ENCODE measurements at places on chromosomes 3 and 15.

GRCh38 chr15:70766597-70766996 is 3.2 kb upstream of the UACA start:
- DNase-seq = no peak

GRCh38 chr3:55629432-55629831 is 142.3 kb upstream of the WNT5A start:
- DNase-seq = no peak

DNA sequence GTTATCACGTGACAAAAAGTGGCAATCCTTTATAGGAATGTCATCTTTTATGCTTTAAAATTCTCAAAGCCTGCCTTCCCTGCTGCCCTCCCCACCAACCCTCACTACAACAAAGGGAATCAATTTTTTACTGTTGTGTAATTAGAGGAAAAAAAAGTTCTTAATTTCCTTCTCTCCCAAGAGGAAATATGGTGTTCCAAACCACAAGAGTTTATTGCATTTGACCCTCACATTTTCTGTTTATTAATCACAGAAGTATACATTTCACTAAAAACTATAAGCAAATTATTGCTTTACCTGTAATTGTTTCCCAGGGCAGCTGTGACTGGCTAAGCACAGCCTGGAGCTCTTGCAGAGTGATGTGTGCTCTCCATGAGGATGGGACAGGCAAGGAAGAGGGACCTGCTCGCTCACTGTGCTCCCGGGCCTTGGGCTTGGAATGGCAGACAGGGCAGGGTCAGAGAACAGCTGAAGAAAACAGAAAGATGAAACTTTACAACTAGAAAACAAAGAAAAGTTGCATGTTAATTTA is 31.3 kb upstream of the ATP10A start:
- DNase-seq = no peak

- DNase-seq = no peak
Observed at GRCh38 chr15:89513284-89513683, 16.9 kb upstream of the RHCG start.

GRCh38 chr3:72338082-72338941 is 509.9 kb downstream of the SHQ1 start:
- DNase-seq = peak; percentile 75

DNA sequence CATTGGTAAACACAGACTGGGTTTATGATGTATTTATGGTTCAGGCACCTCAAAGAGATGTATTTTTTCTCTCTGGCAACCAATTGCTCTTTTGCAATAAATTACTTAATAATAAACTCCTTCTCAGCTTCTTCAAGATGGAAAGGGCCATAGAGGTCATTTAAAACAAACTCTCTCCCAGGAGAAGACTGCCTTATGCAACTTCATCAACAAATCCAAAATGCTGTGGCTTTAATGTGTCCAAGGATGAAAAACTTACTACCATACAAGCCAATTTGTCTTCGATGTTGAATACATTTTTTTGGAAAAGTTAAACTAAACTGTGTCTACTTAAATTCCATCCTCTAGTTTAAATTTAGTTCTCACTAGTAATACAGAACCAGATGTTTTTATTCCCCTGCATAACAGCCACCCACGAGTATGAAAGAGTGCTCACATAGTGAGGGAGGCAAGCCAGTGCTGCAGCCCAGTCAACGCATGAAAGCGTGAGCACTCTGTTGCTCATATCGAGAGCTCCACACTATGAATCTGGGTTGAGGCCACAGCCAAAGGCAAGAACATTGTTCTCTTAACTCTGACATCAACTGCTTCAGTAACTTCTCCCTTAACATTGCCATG is 761.3 kb upstream of the GRM7 start:
- no peak for DNase-seq

GRCh38 chr3:197889204-197889930 is 60.6 kb upstream of the RPL35A start:
- no peak for DNase-seq

DNA sequence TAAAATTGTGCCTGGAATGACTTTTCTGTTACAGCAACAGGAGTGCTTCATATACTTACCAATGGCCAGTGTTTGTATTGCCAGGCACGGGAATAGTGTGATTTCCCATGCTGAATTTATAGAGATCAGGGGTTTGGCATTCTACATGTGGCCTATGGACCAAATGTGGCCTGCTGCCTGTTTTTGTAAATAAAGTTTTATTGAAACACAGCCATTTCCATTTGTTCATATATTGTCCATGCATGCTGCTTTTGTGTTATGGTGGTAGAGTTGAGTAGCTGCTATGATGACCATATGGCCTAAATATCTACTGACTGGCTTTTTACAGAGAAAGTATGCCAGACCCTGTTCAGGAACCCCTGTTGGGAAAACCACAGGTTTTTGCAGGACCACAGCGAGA is 55.6 kb downstream of the SLCO3A1 start:
- no peak for DNase-seq

- DNase-seq = no peak
Observed at GRCh38 chr3:38207254-38208003, 42.1 kb downstream of the OXSR1 start.

GRCh38 chr3:143119974-143120715 is 574 bp downstream of the CHST2 start:
- DNase-seq = peak; percentile 33

- DNase-seq = no peak
Observed at GRCh38 chr3:177960014-177960413, 576.2 kb upstream of the KCNMB2 start.

GRCh38 chr3:187986514-187986934 is 167.4 kb upstream of the LPP start:
- DNase-seq = peak; percentile 71

DNA sequence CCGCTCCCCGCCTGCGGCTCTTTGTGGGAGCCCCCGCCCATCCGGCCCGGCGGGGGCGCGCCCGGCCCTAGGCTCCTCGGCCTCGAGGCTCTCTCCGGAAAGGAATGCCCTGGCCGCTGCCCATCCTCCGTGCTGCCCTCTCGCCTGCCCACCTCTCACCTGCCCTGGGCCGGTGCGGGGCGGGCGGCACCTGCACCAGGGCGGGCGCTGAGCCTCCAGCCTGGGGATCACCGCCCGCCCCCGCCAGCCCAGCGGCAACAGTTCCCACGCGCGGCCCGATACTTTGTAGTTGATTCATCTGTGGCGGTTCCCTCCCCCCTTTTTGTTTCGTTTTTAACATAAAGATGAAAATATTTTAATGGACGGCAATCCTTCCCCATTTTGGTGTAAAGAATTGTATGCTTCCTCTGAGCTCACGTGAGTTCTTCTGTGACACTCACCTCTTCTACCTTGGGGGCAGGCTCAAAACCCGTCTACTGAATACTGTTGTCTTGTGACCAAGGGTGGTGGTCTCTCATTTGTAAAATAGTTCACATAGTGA is 1.9 kb downstream of the KLF13 start:
- DNase-seq = peak; percentile 87

DNA sequence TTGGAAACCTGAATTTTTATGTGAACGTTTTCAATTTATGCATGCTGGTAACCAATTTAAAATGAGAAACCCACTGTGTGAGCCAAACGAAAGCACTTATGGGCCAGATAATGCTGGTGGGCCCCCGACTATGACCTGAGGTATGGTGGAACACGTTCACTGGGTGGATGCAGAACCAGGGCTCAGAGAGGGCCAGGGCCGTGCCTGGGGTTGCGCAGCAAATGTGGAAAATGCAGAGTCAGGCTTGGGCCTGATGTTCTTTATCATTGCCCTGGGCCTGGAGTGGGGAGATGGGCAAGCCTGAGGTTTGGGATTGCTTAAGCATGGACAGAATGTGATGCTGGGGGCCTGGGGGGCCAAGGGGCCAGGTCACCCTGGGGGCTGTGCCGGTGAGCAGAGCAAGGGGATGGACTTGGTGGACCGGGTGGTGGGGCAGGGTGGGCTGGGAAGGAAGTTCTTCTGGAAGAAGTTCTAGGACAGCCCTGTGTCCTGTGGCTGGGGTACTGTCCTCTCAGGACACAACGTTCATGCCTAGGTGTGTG is 17.9 kb downstream of the FBLN2 start:
- no peak for DNase-seq

DNA sequence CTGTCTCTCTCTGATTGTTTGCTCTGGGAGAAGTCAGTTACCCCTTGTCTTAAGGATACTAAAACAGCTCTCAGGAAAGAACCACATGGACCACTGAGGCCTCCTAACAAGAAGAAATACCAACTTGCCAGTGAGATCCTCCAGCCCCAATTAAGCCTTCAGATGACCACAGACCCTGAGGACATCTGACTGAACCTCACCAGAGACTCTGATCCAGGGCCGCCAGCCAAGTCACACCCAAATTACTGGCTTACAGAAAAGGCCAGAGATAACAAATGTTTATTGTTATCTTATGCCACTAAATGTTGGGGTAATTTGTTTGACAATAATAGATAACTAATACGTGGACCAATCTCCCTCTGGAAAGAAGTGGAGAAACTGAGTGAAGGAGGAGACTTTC is 40.2 kb downstream of the SLC12A8 start:
- no peak for DNase-seq

DNA sequence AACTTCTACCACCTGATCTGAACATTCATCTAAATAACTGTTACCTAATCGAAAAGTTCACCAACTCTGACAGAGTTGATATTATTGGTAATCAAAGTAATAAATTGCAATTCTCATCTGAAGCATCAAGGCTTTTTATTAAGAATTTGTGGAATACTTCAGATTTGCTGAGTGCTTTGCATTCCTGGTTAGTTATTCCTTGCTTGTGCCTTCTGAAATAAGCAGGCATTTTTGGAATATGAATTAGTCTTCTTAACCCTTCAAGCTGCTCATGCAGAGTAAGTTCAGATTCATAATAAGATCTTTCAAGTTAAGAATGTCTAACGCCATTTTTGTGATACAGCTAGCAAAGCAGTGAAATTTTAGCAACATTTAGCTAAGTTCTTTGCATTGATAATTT is 188.5 kb downstream of the ALCAM start:
- no peak for DNase-seq

DNA sequence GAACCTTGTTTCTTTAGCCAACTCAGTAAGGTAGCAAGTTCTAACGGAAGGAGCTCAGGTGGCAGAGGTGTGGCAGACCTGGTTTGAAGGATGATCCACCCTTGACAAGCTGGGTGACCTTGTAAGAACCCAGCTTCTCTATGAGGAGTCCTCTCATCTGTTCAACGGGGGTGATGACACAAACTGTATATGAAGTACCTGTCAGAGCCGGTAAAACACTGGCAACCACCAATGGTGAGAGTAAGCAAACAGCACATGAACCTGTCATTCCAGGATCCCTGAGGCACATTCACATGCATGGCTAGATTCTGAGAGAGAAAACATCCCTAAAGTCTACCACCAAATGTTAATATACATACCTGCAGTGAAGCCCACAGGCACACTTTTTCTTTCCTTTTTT is 2.4 kb downstream of the SCAP start:
- no peak for DNase-seq

- DNase-seq = no peak
Observed at GRCh38 chr3:150035301-150035779, 64.6 kb upstream of the PFN2 start.
